CD4-positive, alpha-beta T cell treated with Interferon gamma for 1 hour (primary cell): ENCODE measurements at places on chromosomes 4 and X.

DNA sequence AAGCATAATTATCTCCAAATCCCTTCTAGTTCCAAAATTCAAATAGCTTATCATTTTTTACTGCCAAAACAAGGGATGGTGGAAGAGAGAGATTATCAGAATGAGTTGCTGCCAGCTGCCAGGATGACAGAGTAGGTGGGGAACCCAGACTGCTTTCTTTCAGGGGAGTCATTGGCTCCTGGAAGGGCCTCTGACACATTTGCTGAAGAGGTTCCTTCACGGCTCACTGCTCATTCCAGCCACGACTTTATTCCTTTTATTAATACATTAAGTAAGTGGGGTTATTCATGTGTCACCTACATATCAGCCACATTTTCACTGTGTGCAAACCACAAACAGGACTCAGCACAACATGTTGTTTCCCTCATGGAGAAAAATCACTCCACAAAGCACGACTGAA, 12.7 kb upstream of the SMIM43 start:
- DNase-seq, result no peak

DNA sequence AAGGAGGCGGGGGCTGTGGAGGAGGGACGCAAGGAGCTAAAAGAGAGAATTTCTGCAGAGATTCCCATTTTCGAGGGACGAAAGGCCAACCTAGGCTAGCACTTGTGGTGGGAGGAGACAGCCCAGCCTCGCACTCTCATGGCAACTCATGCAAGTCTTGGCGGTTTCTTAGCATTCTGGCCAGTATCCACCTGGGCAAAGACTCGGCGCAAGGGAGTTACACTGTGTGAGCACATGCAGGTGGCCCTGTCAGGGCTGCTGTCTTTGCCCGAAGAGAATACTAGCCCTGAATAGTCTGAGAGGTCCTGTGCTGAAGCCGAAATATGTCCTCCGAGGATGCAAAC, 15.5 kb downstream of the MCF2 start:
- DNase-seq, result no peak

DNA sequence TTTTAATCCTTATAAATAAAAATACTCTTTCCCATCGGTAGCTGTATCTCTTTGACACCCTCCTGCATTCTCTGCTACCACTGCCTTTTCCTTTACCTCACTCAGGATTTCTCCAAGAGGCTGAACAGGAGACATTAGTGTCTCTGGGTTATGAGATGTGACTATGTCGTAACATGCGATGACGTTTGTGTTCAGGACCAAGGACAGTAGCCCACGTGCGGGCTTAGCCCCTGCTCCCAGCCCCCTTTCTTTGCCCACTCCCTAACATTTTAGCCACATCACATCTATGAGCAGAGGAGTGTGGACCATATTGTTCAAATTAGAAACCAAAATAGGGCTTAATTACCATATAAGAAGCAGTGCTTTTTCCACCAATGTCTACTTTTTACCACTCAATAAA, 369.3 kb downstream of the FBXW7 start:
- DNase-seq, result no peak

- no peak for DNase-seq
Measured at GRCh38 chr4:92501456-92501855, 197.7 kb downstream of the GRID2 start.
